ENCODE measurements at places on chromosomes 3 and 15.

DNA sequence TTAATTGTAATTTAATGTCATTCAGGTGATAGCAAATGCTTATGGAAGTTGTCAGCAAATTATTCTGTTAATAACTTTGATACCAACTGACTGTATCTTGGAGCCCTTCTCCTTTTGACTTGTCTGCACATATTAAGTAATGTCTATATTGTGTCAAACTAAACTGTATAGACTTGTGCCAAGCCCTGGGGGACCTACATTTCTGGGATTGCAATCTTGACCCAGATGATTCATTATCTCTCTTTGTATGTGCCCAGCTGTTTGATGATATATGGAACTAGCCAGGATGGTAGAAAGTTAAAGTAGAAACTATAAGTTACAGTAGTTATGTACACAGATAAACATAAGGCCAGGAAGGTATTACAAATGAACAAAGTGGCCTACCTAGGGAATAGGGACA is 402.8 kb upstream of the RARB start:
- H3K36me3 ChIP-seq: no peaks in the 10 kb centered on the region
- H3K27ac ChIP-seq: no peak overlapping the region
- H3K27me3 ChIP-seq: no peaks in the 10 kb centered on the region

- no peaks in the 10 kb centered on the region for H3K36me3 ChIP-seq
- no peaks in the 10 kb centered on the region for H3K4me1 ChIP-seq
- H3K27ac ChIP-seq: no peak overlapping the region
- H3K27me3 ChIP-seq: no peaks in the 10 kb centered on the region
Measured at GRCh38 chr3:141039589-141039988, 11.6 kb upstream of the SPSB4 start.

DNA sequence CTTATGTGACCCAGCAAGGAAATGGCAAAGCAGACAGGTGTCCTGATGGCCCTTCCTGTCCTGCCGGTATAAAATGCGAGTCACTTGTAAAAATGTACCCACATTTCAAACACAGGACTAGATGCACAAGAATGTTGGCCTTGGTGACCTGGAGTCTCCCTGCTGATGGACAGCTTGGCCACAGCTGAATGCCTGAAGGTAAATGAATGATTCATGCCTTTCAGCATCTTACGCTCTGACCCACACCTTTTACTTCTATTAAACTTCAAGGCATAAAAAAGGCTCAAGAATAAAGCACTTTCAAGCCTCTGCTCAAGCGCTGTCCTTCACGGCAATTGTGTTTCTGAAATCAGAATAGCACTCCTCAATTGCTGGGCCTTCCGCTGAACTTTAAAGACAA is 228.0 kb upstream of the SLCO3A1 start:
- H3K27me3 ChIP-seq: no peaks in the 10 kb centered on the region
- H3K36me3 ChIP-seq: no peaks in the 10 kb centered on the region
- no peaks in the 10 kb centered on the region for H3K4me1 ChIP-seq
- H3K27ac ChIP-seq: no peak overlapping the region
- no peak for DNase-seq

- H3K4me3 ChIP-seq: no peak overlapping the region
- DNase-seq: no peak
- no peaks in the 10 kb centered on the region for H3K4me1 ChIP-seq
- H3K27ac ChIP-seq: no peak overlapping the region
Measured at GRCh38 chr3:142904639-142905436, 16.0 kb upstream of the PCOLCE2 start.

GRCh38 chr15:79394231-79394630 is 37.9 kb upstream of the MINAR1 start:
- H3K36me3 ChIP-seq: no peaks in the 10 kb centered on the region
- no peak for DNase-seq
- H3K4me3 ChIP-seq: no peak overlapping the region
- no peaks in the 10 kb centered on the region for H3K27me3 ChIP-seq
- H3K27ac ChIP-seq: no peak overlapping the region
- no peaks in the 10 kb centered on the region for H3K4me1 ChIP-seq

- no peaks in the 10 kb centered on the region for H3K4me1 ChIP-seq
- no peaks in the 10 kb centered on the region for H3K27me3 ChIP-seq
Measured at GRCh38 chr3:43638594-43639447, 17.0 kb upstream of the ANO10 start.

- H3K4me3 ChIP-seq: no peak overlapping the region
- H3K27me3 ChIP-seq: no peaks in the 10 kb centered on the region
- no peak overlapping the region for H3K27ac ChIP-seq
- DNase-seq: peak; percentile 21
Measured at GRCh38 chr3:99545941-99546580, 92.3 kb upstream of the COL8A1 start.

DNA sequence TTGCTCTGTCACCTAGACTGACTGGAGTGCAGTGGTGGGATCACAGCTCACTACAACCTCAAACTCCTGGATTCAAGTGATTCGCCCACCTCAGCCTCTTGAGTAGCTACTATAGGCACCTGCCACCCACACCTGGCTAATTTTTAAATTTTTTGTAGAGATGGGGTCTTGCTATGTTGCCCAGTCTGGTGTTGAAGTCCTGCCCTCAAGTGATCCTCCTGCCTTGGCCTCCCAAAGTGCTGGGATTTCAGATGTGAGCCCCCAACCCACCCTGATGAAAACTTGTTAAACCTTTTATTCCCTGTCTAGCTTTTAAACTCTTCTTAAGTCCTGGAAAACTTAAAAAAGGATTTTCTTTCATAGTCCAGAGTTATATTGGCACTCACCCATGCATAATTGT is 2.6 kb downstream of the ECT2 start:
- DNase-seq: no peak
- H3K4me1 ChIP-seq: no peaks in the 10 kb centered on the region
- no peak overlapping the region for H3K27ac ChIP-seq
- H3K27me3 ChIP-seq: no peaks in the 10 kb centered on the region

DNA sequence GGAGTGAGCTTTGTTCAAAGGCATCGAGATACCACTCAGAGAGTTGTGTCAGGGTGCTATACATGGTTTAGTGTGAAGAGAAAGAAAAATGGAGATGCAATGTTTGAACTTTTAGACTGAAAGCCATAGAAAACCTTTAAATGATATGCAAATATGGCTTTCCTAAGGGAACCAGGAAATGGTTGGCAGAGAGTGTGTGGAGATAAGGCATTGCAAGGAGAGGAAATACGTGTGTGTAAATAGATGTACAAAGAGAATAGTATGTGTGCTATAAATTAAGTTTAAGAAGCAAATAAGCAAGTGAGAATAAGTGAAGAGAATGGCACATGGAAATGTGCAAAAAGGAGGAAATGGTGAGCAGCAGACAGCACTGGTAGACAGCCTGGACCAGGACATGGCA is 198.1 kb downstream of the SLC9A9 start:
- no peaks in the 10 kb centered on the region for H3K4me1 ChIP-seq
- DNase-seq: no peak
- no peak overlapping the region for H3K4me3 ChIP-seq
- no peak overlapping the region for H3K27ac ChIP-seq
- H3K36me3 ChIP-seq: no peaks in the 10 kb centered on the region

DNA sequence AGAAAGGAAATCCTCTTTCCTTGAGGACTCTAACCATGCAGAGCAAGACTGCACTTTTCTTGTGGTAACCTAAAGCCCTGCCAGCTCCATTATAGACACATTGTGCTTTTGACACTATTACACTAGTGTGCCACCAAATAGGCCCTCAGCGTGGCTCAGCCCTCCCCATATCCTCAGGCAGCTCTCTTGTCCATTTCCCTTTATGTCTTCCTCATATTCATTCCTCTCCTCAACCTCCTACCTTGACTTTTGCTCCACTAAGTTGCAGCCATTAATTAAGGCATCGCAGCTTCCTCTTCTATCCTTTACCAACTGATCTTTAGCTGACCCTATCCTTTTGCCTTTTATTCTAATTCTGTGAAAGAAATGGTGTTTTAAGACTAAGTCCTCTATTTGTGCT is 3.7 kb downstream of the ATG7 start:
- H3K4me3 ChIP-seq: no peak overlapping the region
- no peak for DNase-seq
- peaks cover 12% of the 10 kb centered on the region for H3K4me1 ChIP-seq
- no peak overlapping the region for H3K27ac ChIP-seq

- no peak overlapping the region for H3K4me3 ChIP-seq
- no peak for DNase-seq
- no peaks in the 10 kb centered on the region for H3K4me1 ChIP-seq
Measured at GRCh38 chr3:177491296-177492032, 294.2 kb upstream of the TBL1XR1 start.

DNA sequence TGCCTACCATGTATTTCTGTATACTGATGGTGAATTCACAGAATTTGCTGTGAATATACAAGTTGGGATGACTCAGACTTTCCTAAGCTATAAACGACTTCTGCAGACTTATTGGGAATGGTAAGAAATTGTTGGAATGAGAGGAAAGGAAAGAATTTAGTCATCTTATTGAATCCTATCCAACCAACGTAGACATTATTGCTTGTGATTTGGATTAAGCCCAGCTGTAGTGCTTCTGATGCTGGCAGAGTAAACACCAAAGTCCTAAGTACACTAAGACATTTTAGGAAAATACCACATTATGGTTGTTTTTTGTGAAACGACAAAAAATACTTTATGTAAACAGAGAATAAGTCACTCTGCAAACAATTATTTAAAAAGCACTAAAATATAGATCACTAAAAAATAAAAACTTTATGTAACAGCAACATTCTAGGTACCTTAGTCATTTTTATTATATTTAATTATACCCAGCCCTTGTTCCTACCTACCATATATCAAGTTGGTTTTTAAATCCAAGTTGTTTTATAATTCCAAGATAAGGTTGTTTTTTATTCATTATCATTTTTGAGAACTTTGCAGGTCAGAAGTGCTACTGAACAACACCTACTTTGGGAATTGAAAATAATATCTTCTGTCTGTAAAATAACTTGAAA is 99.2 kb upstream of the MLF1 start:
- H3K36me3 ChIP-seq: no peaks in the 10 kb centered on the region
- no peaks in the 10 kb centered on the region for H3K27me3 ChIP-seq
- H3K4me3 ChIP-seq: no peak overlapping the region
- no peak for DNase-seq
- H3K27ac ChIP-seq: no peak overlapping the region

DNA sequence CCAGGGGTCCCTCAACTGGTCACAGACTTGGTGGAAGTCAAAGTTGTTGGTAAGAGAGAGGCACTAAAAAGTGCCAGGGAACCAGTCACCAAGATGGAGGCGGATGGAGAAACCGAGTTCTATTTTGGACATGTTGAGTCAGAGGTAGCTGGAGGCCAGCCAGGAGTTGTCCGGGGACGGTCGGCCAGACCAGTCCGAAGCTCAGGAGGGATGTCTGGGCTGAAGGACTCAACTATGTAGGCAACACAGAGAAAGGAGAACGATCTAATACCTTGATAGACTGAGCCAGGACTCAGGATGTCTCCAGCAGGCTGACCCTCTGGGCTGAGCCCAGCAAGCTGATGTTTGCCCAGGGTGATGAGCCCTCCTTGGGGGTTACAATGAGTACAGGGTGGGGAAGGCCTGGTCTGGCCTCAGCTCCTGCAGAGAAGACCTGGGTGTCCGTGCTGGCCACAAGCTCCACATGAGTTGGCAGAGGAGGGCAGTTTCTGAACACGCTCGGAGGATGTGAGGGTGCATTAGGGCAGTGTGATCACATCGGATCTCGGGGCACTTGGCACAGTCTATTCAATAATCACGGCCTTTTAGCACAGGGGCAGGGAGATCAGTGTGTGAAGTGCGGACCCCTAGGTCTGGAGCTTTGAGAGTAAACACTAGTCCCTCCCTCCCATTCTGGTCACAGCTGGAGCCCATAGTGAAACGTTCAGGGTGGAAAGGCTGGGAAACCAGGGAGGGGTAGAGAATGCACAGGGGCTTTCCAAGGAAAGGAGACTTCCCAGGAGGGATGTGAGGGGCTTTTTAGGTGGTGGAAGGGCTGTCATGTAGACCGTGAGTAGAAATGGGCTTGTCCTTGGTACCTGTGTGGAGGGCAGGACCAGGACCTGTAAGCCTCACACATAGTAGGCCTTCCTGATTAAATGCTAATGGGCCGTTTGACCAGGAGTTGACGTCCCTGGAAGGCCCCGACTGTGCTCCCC is 111.9 kb downstream of the ETFA start:
- H3K27ac ChIP-seq: no peak overlapping the region
- H3K4me3 ChIP-seq: no peak overlapping the region
- H3K4me1 ChIP-seq: no peaks in the 10 kb centered on the region
- peak; percentile 70 for DNase-seq

All from kidney (tissue), 22 donors.